Heart right ventricle (tissue), 16 donors: ENCODE measurements at places on chromosomes 6 and 20. TPM values are rescaled to one million over a fixed set of nuclear protein-coding genes. Genes with fewer than 3 reads are reported as not detected.

DNA sequence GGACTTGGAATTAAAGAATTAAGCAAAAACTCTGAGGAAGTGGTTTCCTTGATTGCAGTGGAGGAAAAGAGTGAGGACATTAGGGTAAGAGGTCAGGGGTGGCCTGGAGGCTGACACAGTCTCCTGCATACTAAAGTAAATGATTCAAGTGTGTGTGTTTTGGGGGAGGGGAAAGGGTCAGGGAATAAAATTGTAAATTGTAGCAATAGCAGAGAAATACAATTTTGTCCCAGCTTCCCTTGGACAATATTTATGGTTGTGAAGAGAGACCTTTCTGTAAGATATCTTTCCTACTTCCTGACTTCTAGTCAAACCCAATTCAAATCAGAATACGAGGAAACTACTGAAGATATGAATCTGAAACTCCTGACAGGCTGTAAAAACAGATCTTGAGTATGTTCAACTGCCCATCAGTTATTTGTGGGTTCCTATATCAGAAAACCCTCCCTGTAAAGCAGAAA lies 143.4 kb upstream of the HMGN3 start:
- no peaks in the 10 kb centered on the region for H3K27me3 ChIP-seq
- no peaks in the 10 kb centered on the region for H3K36me3 ChIP-seq
- H3K4me1 ChIP-seq = no peaks in the 10 kb centered on the region

- no peak overlapping the region for H3K4me3 ChIP-seq
- no peak for DNase-seq
- H3K27ac ChIP-seq = no peak overlapping the region
- no peaks in the 10 kb centered on the region for H3K36me3 ChIP-seq
- H3K27me3 ChIP-seq = no peaks in the 10 kb centered on the region
- peaks cover 26% of the 10 kb centered on the region for H3K4me1 ChIP-seq
Observed at GRCh38 chr6:142822383-142822782, 122.6 kb downstream of the HIVEP2 start.

- no peak overlapping the region for H3K4me3 ChIP-seq
- peaks cover 90% of the 10 kb centered on the region for H3K4me1 ChIP-seq
- peak overlapping the region; percentile 47 for H3K27ac ChIP-seq
Observed at GRCh38 chr20:50514750-50515149, 4.6 kb downstream of the PTPN1 start.

GRCh38 chr6:44268095-44268628 lies 2.1 kb upstream of the TMEM151B start:
- peaks cover 21% of the 10 kb centered on the region for H3K4me1 ChIP-seq
- no peak overlapping the region for H3K27ac ChIP-seq
- H3K4me3 ChIP-seq = no peak overlapping the region
- DNase-seq = no peak
- no peaks in the 10 kb centered on the region for H3K36me3 ChIP-seq
- peaks cover 38% of the 10 kb centered on the region for H3K27me3 ChIP-seq

GRCh38 chr6:36280983-36281382 lies 11.1 kb downstream of the PNPLA1 start:
- no peaks in the 10 kb centered on the region for H3K4me1 ChIP-seq
- peaks cover 63% of the 10 kb centered on the region for H3K27me3 ChIP-seq
- DNase-seq = no peak

GRCh38 chr6:154471609-154472362 lies 38.7 kb downstream of the CNKSR3 start:
- H3K36me3 ChIP-seq = no peaks in the 10 kb centered on the region
- H3K4me1 ChIP-seq = no peaks in the 10 kb centered on the region

Gene PBOV1
- polyA plus RNA-seq = not detected

Gene KIAA1755
- polyA plus RNA-seq = 2.9 TPM

DNA sequence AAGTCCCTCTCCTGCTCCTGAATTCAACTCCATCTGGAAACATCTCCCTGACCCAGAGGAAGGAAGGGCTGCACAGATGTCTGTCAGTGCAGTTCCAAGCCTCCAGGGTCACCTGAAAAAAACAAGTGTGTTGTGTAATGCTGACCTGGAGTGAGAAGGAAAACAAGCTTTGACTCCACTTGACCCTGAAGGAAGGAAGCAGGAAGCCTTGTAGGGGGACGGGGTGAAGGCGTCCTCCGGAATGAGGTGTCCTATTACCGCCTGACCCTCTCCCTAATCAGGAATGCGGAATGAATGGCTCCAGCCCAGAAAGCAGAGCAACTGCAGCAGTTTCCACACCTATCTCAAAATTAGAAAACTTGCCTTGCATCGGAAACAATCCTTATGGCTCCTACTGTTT lies 13.9 kb upstream of the ADGRF5 start:
- peaks cover 7% of the 10 kb centered on the region for H3K4me1 ChIP-seq
- no peaks in the 10 kb centered on the region for H3K27me3 ChIP-seq
- no peak overlapping the region for H3K27ac ChIP-seq
- DNase-seq = no peak

- no peak for DNase-seq
- H3K27me3 ChIP-seq = no peaks in the 10 kb centered on the region
- no peaks in the 10 kb centered on the region for H3K4me1 ChIP-seq
- no peak overlapping the region for H3K27ac ChIP-seq
- no peak overlapping the region for H3K4me3 ChIP-seq
- peaks cover 99% of the 10 kb centered on the region for H3K36me3 ChIP-seq
Observed at GRCh38 chr6:110216140-110216539, 35.9 kb downstream of the CDC40 start.

DNA sequence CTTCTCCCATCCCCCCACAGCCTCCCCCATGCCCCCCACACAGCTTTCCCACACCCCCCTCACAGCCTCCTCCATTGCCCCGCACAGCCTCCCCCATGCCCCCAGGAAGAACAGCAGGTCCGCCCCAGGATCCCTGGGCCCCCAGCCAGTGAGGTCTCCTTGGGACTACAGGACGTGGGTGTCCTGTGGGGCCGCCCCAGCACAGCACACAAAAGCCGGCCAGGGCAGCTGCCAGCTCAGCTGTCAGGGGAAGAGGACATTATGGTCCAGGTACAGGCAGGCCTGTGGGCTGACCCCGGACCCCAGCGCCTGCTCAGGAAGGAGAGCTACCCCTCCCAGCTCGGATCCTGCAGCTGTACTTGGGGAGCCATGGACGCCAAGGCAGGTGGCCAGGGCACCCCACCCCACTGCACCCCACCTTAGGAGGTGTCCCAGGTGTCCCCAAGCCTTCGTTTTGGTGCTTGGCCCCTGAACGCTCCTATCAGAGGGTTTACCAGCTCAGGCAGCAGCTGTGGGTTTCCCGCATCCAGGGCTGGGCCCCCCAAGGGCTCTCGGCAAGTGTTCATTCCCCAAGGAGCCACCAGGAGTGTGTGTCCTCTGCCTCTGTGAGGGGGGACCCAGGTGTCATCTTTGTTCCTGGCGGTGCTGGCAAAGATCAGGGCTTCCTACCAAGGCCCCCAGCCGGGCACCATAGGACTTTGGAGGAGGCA lies 42.3 kb upstream of the GATA5 start:
- no peaks in the 10 kb centered on the region for H3K4me1 ChIP-seq
- no peaks in the 10 kb centered on the region for H3K36me3 ChIP-seq
- no peak overlapping the region for H3K27ac ChIP-seq
- DNase-seq = no peak
